ENCODE measurements at places on chromosomes 5 and 9. TPM values are rescaled to one million over a fixed set of nuclear protein-coding genes. Genes with fewer than 3 reads are reported as not detected.

Gene ADAMTS6
- total RNA-seq, result 7.6 TPM

Gene RFK
- 17.6 TPM for total RNA-seq

Gene ADAMTSL1
- 65.9 TPM for total RNA-seq

Gene ATP10B
- 0.47 TPM for total RNA-seq

Gene GNA14
- total RNA-seq, result 21.1 TPM

Gene FRMPD1
- total RNA-seq, result 2.1 TPM

Gene NOTCH1
- total RNA-seq, result 89.4 TPM

Gene TAF1L
- not detected for total RNA-seq

Gene TICAM2
- total RNA-seq, result 2.9 TPM

Gene FGF18
- total RNA-seq, result 1.6 TPM

Gene JAKMIP2
- total RNA-seq, result 2.9 TPM

Gene GALNT12
- total RNA-seq, result 3.9 TPM

Gene MAMDC4
- 10.9 TPM for total RNA-seq

Gene TPRN
- 8.2 TPM for total RNA-seq

Gene ZNF483
- 14.8 TPM for total RNA-seq

Gene C9orf50
- total RNA-seq, result 0.70 TPM

Gene LNPEP
- 65.3 TPM for total RNA-seq

Gene ENG
- 76.0 TPM for total RNA-seq

Gene FOXD4L4
- 0.06 TPM for total RNA-seq

Gene GRM6
- not detected for total RNA-seq

Gene FAM200C
- 11.8 TPM for total RNA-seq

Gene RMRP
- total RNA-seq, result 36,863 TPM

Gene C9
- not detected for total RNA-seq

Gene SNCAIP
- total RNA-seq, result 34.0 TPM
